Spleen (tissue), 13 donors: ENCODE measurements at places on chromosomes 1 and 21.

- peaks cover 68% of the 10 kb centered on the region for H3K36me3 ChIP-seq
- peak overlapping the region; percentile 39 for H3K27ac ChIP-seq
- DNase-seq = no peak
- H3K4me3 ChIP-seq = no peak overlapping the region
Measured at GRCh38 chr1:202579806-202580205, 130.4 kb downstream of the SYT2 start.

- no peaks in the 10 kb centered on the region for H3K27me3 ChIP-seq
- H3K36me3 ChIP-seq = no peaks in the 10 kb centered on the region
- no peaks in the 10 kb centered on the region for H3K4me1 ChIP-seq
- DNase-seq = no peak
- H3K27ac ChIP-seq = no peak overlapping the region
- no peak overlapping the region for H3K4me3 ChIP-seq
Measured at GRCh38 chr1:189859385-189859977, 618.2 kb downstream of the BRINP3 start.

GRCh38 chr1:211613108-211613947, 34.4 kb upstream of the SLC30A1 start:
- DNase-seq = peak; percentile 89
- H3K27me3 ChIP-seq = no peaks in the 10 kb centered on the region
- peak overlapping the region; percentile 78 for H3K27ac ChIP-seq
- H3K4me1 ChIP-seq = peaks cover 6% of the 10 kb centered on the region
- no peaks in the 10 kb centered on the region for H3K36me3 ChIP-seq

- no peak overlapping the region for H3K4me3 ChIP-seq
- no peak for DNase-seq
- no peaks in the 10 kb centered on the region for H3K36me3 ChIP-seq
- no peaks in the 10 kb centered on the region for H3K27me3 ChIP-seq
- H3K27ac ChIP-seq = no peak overlapping the region
- peaks cover 6% of the 10 kb centered on the region for H3K4me1 ChIP-seq
Measured at GRCh38 chr1:172717722-172718465, 59.0 kb downstream of the FASLG start.

- DNase-seq = no peak
- H3K4me3 ChIP-seq = no peak overlapping the region
- no peaks in the 10 kb centered on the region for H3K4me1 ChIP-seq
- H3K27me3 ChIP-seq = no peaks in the 10 kb centered on the region
Measured at GRCh38 chr1:39293375-39294070, 89.0 kb downstream of the MACF1 start.

DNA sequence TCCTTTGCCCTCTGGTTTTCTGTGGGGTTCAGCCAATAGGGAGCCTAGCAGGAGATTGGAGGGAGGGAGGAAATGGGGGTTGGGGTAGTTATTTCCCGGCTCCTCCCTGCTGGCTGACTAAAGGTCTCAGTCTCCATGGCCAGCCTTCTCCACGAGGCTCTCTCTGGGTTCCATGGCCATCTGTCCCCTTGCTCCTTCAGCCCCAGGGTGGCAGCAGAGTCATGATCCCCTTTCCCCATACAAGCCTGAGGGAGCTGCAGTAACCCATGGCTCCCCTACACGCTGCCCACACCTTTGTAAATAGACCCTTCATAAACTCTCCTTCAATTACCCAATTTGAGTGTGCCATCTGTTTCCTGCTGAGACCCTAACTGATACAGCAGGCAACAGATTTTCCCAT, 176.1 kb upstream of the CSF3R start:
- H3K36me3 ChIP-seq = no peaks in the 10 kb centered on the region
- H3K27ac ChIP-seq = no peak overlapping the region
